ENCODE measurements at places on chromosomes 7 and 10.

DNA sequence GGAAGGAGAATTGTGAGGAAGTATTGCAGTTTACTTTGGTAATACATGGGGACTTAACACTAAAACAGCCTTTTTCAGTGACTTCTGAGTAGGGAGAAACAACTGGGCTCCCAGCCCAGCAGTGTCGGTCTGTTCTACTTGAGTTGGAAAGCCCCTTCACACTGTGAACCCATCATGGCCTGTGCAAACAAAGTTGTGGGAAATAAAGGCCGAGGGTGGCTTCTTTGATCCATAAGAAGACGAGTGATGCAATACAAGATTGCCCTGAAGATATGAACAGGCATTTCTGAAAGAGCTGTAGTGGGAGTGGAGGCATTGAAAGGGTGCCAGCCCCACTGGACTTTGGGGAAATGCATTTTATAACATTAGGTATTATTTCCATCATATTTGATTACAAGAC is 28.3 kb downstream of the C10orf120 start:
- no peak for DNase-seq

GRCh38 chr10:114624951-114625780 is 32.9 kb downstream of the ABLIM1 start:
- no peak for DNase-seq

GRCh38 chr7:152025937-152026890 is 740 bp downstream of the GALNT11 start:
- no peak for DNase-seq

- no peak for DNase-seq
Measured at GRCh38 chr10:132676193-132676891, 109.6 kb downstream of the NKX6-2 start.

DNA sequence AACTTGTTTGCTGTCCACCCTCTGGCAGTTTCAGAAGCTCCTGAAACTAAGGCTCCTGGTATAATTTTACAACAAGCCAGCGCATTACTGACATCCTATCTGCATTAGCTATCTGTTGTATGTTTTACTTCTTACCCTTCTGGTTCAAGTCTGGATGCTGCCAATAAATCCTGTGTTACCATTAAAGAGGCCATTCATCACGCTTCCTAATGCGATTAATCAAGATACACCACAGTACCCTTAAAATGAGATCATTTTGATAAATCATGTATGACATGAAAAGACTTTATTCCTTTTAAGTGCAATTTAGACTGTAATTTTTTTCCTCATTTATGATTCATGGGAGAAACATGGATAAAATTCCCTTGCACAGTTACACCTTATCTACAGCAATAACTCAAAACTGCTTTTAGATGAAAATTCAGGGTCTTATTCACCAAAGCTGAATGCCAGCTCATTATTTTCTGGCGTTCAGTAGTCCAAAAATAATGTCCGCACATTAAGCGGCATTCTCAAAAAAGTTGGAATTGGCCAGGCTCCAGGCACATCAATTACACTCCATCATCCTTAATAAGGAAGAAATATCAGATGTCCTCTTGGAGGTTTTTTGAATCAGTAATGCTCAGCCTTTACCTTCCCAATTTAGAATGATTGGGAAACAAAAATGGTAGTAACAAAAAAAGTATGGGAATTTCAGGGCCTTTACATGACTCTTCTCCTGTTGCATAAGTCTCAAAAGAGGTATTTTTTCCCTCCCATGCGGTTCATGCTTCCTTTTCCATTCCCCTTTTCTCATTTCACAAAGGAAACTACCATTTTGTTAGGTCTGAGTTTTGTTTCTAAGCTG is 878.5 kb downstream of the LRMDA start:
- DNase-seq: no peak

DNA sequence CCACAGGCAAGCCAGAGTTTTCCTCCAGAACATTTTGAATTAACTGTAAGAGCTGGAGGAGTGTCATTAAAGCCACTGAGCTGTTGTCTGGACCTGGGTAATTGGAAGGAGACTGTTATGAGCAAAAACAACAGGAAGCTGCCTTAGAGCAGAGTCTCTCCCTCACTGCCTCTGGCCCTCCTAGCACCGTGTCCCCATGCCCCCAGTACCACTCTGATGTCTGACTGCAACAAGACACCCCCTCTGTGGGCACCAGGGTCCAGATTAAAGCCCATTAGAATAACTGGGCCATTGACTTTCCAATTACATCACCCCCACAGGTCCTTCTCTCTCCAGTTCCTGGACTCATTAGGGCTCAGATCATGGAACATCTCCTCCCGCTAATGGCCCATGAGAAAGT is 216.3 kb downstream of the USP6NL start:
- DNase-seq: no peak

GRCh38 chr10:10816447-10816846 is 201.2 kb upstream of the CELF2 start:
- DNase-seq: no peak

GRCh38 chr10:6473901-6474370 is 106.1 kb downstream of the PRKCQ start:
- DNase-seq: no peak

DNA sequence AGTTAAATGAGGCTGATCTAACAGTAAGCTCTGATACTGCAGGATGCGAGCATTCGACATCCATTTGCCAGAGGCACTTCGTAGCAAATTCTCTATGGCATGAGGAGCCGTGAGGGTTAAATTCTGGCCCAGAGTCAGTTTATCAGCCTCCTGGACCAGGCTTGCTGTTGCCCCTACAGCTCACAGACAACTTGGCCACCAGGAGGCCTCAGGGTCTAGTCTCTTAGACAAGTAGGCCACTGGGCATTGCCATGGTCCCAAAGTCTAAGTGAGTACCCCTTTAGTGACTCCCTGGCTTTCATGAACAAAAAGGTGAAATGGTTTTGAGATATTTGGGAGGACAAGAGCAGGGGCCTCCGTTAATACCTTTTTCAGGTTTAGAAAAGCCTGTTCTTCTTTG is 178.0 kb upstream of the MBL2 start:
- no peak for DNase-seq

GRCh38 chr7:36037121-36037662 is 115.9 kb upstream of the EEPD1 start:
- DNase-seq: no peak

DNA sequence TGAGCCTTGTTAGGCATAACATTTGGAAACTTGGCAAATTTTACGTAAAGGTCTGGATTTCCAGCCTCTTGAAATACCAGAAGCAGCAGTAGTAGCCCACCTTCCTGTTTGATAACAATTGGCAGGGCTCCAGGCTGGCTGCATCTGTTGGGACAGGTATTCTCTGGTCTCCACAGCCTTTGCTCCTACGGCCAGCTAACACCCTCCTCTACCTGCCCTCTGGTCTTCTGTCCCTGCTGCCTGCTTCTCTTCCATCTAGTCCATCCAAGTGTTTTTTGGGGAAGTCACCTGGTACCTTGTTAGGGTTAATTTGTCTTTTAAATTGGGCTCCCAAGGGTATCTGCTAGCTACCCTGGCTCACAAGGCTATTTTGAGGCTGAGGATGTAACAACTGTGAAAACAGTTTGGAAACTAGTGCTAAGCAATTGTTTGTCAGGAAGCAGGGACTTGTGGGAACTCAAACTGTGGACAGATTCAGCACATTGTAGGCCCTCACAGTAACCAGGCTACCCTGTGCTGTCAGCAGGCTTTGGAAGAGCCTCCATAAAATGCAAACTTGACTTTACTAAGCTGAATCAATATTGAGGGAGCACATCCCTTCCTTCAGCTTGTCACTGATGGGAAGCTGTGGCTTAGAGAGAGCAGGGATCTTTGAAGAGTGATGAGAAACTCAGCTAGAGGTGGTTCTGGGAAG is 8.5 kb downstream of the RPS24 start:
- DNase-seq: no peak

DNA sequence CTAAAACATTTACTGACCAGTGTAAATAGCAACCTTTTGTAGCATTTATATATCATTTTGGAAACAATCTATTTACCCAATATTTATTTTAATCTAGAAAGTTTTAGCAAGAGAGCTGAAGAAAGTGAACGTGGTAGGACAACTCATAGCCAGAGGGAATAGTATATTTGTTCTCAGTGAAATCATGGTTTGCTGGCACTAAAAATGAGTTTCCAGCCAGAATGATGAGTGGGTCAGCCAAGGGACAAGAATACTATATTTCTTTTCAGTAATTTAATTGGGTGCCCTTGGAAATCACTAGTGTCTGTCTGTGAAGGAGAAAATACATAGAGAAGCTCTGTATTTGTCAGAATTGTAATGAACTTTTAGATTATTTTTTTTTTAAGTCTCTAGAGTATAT is 74.9 kb downstream of the MINPP1 start:
- DNase-seq: no peak

DNA sequence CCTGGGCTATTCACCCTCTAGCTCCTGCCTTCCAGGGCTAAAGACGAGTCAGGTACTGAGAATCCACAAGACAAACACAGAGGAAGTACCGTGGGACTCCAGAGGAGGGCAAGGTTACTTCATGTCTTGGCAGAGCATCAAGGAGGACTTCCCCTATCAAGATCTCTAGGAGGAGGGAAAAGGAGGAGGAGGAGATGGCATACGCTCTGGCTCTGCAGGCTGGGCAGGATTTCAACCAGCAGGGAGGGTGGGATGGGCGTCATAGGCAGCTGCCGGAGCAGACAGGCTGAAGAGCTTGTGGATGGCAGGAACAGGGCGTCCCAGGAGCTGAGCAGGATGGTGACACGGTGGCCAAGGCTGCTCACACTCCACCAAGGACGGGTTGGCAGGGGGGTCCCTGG is 21.3 kb downstream of the MDH2 start:
- DNase-seq: no peak

DNA sequence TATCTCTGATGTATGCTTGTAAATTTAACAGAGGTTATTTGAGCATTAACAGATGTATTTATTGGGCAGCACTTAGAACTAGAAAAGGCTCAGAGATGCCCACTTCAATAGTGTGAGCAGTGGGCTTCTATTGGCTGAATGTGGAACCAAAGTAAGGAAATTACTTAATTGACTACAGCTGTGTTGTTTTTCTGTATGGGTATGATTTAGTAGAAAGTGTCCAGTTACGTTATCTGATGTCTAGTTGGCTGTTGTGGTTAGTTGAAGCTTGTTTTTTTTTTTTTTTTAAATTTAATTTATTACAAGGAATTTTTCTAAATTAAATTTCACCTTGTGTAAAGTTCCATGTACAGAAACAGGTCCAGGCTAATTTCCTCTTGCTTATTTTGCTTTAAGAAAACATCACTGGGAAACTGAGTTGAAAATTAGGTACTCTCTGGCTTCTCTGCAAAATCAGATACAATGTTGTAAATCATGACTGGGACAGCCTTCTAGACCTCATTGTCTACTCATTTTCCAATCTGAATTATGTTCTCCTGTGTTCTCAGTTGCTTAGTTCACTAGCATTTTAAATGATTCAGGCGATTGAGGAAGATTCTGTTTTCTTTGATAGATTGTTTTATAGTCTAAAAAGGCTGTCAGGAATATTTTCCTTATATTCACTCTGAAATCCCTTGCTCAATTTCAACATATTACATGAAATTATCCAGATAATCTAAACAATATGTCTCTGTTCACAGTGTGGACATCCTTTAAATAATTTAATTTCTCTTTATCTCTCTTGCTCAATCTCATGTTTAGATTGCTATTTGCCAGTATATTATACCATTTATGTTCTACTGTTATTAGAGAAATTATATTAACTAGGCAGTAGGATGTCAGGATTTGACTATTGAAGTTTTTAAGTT is 53.0 kb downstream of the PHF14 start:
- DNase-seq: no peak

DNA sequence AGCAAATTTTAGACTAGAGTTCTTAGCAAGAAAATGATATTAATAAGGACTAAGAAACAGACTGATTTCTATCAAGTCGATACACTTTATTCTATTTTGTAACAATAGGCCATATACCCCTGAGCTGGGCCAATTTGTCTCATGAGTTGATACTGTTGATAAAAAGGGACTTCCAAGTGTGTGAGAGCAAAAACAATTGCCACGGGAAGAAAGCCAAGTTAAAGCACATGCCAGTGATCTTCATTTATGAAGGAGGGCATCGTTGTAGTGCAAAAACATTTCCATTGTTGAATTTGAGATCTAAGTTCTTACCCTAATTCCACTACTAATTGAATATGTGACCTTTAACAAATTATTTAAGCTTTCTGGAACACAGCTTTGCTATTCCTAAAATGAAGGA is 119.9 kb downstream of the CNOT4 start:
- no peak for DNase-seq

- DNase-seq: no peak
Measured at GRCh38 chr10:14758994-14759664, 15.6 kb downstream of the FAM107B start.

GRCh38 chr7:36895192-36895591 is 170.9 kb upstream of the AOAH start:
- no peak for DNase-seq

GRCh38 chr10:131810805-131811629 is 89.8 kb upstream of the PPP2R2D start:
- peak; percentile 3 for DNase-seq

DNA sequence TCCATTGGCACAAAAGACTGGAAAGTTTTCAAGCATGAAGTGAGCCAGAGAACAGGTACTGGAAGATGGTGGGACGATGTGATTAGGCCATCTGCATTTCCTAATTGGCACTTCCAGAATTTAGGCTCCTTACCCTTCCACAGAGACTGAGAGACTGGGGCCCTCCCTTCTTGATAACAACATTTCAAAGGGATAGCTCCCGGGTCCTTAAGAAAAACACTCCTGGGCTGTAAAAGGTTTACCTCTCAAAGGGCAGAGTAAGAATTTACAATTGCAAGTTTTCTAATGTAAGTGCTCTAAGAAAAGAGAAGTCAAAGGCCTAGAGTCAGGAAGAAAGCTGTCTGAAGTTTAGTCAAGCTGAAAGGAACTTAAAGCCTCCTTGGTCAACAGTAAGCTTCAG is 559.5 kb upstream of the C7orf33 start:
- DNase-seq: no peak

DNA sequence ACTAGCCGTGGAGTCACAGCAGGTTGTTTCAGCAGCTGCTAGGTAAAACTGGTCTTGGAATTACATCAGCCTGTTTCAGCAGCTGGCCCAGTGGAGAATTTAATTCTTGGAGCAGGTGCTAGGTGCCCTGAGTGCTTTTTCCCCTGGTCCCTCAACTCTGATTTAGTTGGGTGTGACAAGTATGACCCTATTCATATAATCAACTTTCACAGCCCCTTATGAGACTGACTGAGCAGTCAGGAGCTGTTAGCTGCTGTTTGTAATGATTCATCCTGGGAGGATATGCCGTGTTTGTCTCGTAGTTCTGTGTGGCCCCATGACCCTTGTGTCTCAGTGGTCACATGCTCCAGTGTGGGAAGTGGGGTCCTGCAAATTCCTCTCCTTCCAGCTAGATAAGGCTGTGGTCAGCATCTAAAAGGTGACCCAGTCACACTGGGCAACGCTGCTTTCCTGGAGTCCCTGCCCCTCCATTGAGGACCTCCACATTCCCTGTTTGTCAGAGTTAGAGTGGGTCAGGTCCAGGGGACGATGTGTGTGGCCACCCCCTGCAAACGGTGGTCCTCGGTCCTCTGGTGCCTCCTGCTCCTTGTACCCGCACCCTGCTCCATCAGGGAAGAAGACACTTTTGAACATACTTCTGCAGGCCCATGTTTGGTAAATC is 28.3 kb downstream of the TBATA start:
- no peak for DNase-seq

- no peak for DNase-seq
Measured at GRCh38 chr7:149770728-149771636, 2.4 kb downstream of the ZNF467 start.
